ENCODE measurements at places on chromosomes 4 and X.

GRCh38 chr4:74314329-74314728, 6.1 kb downstream of the EPGN start:
- DNase-seq = no peak

DNA sequence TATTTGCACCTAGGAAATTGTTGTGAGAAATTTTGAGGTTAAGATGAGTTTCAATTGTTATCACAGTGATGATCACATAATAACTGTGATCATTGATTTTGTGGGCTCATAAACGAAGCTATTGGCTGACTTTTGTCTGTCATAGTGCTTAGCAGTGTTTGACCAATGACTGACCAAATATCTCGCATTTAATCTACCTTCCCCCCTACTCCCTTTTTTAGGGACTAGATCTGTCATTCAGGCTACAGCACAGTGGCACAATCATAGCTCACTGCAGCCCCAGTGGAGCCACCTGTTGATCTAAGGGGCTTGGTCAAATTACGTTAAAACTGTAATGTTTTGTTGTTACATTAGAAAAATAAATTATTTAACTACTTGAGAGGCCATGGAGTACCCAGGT, 1.5 kb downstream of the FUNDC2 start:
- no peak for DNase-seq

- no peak for DNase-seq
Measured at GRCh38 chr4:16715482-16715881, 183.0 kb downstream of the LDB2 start.

DNA sequence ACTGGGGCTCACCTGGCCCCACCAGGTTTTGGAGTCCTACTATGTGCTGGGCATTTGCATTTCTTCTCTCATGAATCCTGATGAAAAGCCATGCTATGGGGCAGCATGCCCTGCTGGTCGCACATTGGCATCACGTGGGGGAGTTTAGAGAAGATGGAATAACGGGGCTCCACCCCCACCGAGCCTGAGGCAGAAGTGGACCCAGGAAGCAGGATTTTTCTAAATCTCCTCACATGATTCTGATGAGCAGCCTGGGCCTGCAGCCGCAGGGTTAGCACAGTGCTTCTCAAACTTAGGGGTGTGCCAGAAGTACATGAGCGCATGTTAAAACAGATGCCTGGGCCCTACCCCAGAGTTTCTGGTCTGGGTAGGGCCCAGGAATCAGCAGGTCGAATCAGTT, 4.6 kb upstream of the SORCS2 start:
- DNase-seq = no peak

DNA sequence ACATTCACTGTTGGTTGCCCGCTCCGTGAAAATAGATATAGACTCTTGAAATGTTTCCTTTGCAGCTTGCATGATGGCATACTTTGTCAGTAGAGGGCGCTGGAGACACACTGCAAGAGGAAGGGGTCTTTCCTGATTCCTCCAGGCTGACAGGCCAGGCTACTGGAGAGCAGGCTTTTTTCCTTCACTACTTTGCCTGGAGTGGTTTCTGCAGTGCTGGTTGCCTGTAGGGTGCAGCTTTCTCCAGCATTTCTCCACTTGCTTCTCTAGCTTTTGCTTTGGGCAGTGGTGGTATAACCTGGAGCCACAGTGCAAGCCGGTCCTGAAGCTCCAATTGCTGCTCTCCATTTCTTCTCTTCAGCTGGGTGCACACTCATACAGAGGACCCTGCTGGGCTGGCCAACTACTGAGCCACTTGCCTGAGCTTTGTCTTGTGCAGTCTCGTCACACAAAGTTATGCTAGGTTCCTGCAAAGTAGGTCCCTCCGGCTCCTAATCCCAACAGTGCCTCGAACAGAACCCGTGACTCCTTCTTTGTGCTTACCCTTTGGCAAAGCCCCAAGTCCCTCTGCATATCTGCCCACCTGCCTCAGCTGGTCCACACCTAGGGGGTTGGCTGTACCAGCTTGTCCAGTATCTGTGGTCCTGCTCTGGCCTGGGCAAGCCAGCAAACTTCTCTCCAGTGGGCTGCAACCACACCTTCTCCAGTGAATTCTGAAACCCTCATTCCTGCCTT, 46.3 kb downstream of the RASSF6 start:
- DNase-seq = peak; percentile 5

DNA sequence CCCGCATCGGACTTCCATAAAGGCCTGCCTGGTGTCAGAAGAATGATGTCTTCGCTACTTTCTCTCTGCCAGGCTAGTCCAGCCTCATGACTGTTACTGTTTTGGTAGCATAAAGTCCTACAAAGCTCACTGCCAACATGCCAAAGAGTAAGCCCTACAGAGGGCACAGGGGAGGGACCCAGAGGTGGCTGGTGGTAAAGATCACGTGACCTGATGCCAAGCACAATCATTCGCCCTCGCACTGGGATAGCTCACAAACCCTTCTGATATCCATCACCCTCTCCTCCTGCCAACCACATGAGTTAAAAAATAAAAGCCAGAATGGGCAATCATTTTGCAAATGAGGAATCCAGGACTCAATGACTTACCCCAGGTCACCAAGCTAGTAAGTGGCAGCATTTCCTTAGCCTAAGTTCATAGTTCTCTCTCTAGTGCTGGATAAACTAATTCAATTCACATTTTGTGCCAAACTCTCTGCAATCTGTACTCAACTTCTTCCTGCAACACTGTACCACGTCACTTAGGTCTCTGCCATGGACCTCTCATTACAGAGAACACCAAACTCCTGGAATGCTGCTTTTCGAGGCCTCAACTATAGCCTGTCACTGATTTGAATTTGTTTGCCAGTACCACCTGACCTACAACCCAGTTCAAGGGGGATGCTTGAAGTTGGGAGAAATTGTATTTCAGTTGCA, 178.1 kb downstream of the SH3KBP1 start:
- DNase-seq = no peak

- DNase-seq = no peak
Measured at GRCh38 chr4:74005528-74005927, 7.1 kb upstream of the CXCL5 start.

DNA sequence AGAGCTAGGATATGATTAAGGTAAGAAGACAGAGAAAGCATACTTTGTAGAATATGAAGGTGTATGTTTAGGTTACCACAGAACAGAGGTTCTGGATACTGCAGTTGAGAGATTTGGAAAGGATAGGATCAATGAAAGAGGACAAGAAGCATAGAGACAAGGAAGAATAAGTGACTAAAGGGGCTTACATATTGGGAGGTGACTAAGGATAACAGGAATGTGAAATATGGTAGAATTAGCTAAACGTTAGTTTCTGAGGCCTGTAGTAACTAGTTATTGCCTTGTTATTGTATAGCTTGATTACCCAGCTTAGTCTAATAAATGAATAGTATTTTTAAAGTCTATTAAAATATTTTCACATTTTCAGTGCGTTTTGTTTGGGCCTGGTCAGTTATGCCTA, 38.2 kb downstream of the CENPI start:
- no peak for DNase-seq

GRCh38 chr4:33104273-33104672, 2384.1 kb downstream of the PCDH7 start:
- DNase-seq = no peak

GRCh38 chr4:10960389-10960788, 275.8 kb upstream of the CLNK start:
- no peak for DNase-seq

DNA sequence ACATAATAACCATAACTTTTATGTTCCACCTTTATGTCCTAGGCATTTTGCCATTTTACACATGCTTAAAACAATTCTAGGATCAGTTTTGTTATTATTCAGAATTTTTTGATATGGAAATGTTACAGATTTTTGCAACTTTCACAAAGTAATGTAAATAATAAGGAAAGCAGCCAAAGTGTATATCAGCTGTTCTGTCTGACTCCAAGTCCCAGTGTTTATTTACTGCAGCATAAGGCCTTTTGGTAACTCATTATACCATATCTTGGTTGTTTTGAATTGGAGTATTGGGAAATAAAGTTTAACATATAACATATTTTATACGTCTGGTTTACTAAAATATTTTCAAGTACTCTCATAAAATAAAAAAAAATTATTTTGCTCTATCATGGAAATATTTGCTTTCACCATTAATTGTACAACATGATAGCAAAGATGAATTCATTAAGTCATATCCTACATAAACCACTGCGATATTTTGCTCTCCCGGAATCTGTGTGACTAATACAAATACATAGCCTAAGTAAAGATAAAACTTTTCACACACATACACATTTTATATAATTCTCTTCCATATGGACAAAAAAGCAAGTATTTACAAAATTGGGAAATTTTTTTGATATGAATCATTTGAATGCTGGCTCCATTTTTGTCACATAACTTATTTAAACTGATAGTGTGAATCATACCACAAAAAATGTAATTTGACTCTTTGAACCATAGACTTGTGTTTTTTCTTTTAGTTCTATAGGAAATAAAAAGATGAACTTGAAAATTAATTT, 399.0 kb downstream of the PABPC4L start:
- no peak for DNase-seq

DNA sequence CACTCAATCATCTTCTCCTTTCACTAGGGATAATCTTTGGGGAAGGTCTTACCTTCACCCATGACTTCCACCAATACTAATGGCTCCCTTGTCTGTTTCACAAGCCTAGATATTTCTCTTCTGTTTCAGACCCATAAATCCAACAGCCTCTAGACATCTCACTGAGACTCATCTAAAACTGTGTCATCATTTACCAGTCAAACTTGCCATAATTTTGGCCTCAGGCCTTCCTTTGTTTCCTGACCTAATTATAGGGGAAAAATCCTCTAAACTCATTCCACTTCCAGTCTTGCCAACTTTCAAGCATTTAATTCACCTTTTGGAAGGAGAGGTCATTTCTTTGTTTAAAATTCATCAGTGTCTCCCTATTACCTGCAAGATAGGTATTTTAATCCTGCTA, 181.0 kb upstream of the CNKSR2 start:
- DNase-seq = no peak

DNA sequence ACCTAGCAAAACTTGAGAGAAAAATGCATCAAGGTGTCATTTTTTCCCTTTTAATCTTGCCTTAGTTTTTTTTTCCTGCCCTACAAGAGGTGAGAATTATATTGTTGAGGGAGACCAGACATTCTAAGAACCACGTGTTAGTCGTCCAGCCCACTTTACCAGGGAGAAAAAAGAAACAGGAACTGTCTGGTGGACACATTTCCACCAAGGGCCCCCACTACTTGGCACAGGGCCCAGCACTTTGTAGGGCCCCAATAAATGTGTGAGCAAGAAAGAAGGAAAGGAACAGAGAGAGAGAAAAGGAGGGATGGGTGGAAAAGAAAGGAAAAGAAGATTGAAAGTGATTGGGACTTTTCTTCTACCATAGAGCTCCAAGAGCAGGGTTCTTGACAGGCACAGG, 3.9 kb upstream of the EGFL6 start:
- no peak for DNase-seq

DNA sequence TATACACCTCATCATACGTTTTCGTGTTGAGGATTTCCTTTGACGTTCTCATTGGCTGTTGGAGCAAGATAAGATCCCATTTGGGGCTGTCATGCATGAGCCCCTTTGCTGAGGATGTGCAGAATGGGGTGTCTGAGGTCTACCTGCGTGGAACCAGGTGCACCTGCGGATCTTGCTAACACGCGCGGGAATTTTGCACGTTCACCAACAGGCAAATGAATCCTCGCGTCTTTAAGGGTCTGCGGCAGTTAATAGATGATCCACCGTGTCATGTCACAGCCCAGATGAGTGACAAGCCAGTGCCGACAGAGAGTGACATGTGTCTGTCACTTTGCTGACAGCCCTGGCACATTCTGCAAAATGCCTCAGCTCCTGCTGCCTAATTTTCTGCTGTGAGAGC, 56.3 kb upstream of the SHOX start:
- no peak for DNase-seq

- no peak for DNase-seq
Measured at GRCh38 chr4:153750197-153750817, 9.5 kb downstream of the RNF175 start.

GRCh38 chr4:156948738-156949137, 22.9 kb downstream of the PDGFC start:
- no peak for DNase-seq

DNA sequence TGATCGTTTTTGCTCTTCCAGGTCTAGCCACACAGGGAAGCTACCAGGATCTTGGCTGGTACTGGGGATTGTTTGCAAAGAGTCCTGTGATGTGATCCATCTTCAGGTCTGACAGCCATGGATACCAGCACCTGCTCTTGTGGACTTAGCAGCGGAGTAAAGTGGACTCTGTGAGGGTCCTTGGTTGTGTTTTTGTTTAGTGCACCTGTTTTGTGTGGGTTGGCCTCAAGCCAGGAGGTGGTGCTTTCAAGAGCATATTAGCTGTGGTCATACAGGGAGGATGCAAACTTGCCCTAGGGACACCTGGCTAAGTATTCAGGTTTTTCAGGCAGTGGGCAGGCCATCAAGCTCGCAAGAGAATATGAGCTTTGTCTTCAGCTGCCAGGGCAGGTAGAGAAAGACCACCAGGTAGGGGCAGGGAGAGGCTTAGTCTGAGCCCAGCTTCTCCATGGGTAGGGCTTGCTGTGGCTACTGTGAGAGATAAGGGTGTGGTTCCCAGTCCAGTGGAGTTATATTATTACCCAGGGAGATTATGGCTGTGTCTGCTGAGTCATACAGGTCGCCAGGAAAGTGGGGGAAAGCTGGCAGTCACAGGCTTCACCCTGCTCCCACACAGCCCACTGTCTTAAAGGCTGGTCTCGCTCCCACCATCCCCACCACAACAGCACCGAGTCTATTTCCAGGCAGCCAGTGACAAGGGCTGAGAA, 293.7 kb downstream of the PCDH18 start:
- no peak for DNase-seq

GRCh38 chrX:15167826-15168225, 102.1 kb downstream of the ASB9 start:
- no peak for DNase-seq

GRCh38 chr4:173500841-173501591, 29.0 kb downstream of the HAND2 start:
- no peak for DNase-seq
